A549 treated with dexamethasone at 1 μM for 4 hours (cell line): ENCODE measurements at places on chromosomes 6 and 20. TPM values are rescaled to one million over a fixed set of nuclear protein-coding genes. Genes with fewer than 3 reads are reported as not detected.

The ADNP gene
- 45.3 to 51.6 TPM (median 48.2 TPM) in 5 replicates for total RNA-seq

The HLA-DQB1 gene
- not detected in 5 replicates for total RNA-seq

The SDHAF4 gene
- total RNA-seq: 2.7 to 5.0 TPM (median 4.1 TPM) in 5 replicates

The MRPL14 gene
- 54.0 to 64.0 TPM (median 61.6 TPM) in 5 replicates for total RNA-seq

The ARMH2 gene
- not detected in 5 replicates for total RNA-seq

The IFT52 gene
- 28.6 to 34.4 TPM (median 30.7 TPM) in 5 replicates for total RNA-seq
